ENCODE measurements at places on chromosomes 7 and 10. TPM values are rescaled to one million over a fixed set of nuclear protein-coding genes. Genes with fewer than 3 reads are reported as not detected.

The CYP26C1 gene
- total RNA-seq: not detected

The RAMP3 gene
- not detected for total RNA-seq

DNA sequence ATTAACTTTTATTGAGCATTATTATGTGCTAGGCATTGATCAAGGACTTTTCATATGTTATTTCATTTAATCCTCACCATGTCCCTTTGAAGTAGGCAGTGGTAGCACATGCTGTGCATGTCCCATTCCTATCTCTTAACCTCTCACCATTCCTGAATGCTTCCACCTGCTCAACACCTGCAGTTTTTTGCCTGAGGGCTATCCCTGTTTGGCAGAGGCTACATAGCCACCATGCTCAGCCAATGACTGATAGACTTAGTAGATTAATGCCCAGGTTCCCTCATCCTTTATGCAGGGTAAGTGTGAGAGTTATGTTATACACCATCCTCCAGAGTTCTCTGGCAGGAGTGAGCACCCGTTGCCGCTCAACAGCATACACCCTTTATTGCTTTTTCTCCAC lies 387.8 kb downstream of the BBS9 start:
- DNase-seq: no peak

GRCh38 chr7:156752367-156753228 lies 112.0 kb downstream of the RNF32 start:
- DNase-seq: peak; percentile 67

DNA sequence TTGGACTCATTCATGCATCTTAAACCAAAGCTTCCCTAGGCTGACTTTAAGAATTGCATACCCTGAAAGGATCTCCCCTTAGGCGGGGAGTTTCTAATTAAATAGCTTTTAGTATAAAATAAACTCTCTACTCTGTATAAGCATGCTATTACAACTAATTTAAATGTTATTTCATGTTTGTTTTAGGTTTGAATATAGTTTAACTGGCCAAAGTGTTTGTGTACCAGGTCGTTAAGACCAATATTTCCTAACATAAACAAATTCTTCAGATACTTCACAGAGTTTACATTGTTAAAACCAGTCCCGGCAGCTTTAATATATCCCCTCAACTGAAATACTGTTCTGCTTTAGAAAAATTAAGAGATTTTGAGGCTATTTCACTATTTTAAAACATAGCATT lies 2.3 kb downstream of the GLI3 start:
- DNase-seq: no peak

DNA sequence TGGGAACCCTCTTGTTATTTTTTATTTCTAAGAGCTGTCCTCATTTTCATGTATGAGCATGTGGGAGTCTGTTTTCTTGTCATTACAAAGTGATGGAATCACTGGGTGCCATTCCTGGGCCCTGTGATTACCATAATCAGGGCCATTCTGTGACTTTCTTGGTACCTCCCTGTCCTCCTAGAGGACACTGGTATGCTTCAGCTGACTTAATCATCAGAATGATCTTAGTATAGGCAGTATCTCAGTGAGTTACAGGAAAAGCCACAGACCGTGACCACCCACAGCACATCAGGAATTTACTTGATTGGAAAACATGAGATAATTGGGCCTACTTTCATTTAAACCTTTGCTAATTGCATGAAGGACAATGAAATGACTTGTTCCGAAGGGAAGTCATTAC lies 7.2 kb downstream of the NOM1 start:
- DNase-seq: no peak

DNA sequence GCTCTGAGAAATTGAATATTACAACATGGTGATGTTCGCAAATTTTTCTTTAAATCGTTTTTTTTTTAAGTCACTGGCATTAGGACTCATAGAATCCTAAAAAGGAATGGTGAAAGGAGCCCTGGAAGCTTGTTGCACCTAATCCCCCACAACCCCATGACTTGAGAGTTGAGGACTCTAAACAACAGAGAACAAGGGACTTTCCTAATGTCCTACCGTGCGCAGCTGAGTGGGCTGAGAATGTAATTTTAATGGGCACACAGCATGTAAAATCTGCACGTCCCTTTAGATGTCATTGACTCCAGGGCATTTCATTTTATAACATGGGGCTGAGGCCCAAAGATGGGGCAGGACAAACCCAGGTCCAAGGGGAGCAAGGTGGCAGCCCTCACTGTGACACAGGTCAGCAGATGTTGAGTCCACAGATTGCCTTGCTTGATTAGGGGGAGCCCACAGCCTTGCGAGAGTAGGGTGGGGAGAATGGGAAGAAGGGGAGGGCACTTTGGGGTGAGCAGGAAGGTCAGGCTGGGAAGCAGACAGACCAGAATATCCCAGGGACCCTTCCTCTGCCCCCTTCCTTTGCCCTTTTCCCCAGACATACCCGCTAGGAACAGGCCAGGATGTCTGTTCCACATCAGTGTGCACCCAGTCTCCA lies 208.4 kb upstream of the ZMIZ1 start:
- DNase-seq: no peak

- DNase-seq: no peak
Observed at GRCh38 chr10:113858541-113858940, 4.1 kb downstream of the NHLRC2 start.

DNA sequence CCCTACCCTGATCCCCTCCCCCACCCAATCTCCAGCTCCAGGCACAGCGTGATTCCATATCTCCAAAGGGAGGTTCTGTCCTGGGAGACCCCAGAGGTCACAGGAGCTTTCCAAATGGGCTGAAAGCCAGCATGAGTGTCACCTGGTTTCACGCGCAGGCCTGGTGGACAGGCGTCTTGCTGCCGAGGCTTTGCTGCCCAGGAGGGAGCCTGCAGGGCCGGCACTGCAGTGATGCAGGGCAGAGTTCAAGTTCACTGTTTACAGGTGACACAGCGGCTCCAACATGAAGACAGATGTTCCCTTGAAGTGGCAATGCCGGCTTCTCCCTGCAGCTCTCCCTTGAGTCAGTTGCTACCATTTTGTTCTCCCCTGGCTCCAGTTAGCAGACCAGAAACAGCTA lies 104.3 kb downstream of the TCERG1L start:
- DNase-seq: no peak

GRCh38 chr7:155593461-155594162 lies 47.3 kb upstream of the CNPY1 start:
- no peak for DNase-seq

DNA sequence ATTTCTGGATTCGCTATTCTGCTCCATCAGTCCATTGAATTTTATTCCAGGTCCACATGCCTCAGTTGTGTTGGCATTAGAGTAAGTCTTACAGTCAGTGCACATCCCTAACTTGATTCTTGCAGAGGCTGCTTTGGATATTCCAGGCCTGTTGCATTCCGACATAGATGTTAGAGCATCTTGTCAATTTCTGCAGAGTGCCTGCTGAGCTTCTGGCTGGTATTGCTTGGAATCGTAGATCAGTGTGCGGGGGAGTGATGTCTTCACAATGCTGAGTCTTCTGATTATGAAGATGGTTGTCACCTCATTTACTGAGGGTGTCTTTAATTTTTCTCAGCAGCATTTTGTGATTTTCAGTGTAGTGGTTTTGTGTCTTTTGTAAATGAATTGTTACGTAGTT lies 45.2 kb downstream of the INPP5A start:
- no peak for DNase-seq

- no peak for DNase-seq
Observed at GRCh38 chr10:27643301-27643700, 102.3 kb downstream of the MKX start.

DNA sequence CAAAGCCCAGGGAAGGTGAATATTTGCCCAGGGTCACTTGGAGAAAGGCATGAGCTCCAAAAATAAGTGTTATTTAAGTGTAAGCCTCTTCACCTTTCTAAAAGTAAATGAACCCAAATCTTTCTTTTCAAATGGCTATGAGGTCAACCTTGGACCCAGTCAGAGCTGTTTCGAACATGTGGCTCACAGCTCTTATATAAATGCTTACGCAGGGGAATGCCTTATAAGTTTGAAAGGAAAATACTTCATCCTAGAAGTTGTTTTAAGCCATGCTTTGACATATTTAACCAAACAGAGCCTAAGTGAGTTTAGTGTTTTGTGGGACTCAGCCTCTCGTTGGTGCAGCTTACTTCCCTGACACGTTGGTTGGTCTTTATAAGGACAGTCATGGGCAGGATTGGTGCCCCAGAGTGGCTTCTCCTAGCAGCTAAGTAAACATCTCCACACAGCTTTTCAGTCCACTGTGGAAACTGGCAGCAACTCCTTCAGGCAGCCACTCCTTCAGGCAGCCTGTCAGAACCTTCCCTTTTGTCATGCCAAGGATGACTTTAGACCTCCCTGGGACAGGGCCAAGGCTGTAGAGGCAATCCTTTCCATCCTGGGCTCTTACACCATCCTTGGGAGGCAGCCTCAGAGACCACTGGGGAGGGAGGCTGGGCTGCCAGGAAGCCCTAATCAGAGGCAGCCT lies 43.6 kb downstream of the MINDY4 start:
- no peak for DNase-seq
